Neural progenitor cell (in vitro differentiated cells): ENCODE measurements at places on chromosomes 4 and X.

DNA sequence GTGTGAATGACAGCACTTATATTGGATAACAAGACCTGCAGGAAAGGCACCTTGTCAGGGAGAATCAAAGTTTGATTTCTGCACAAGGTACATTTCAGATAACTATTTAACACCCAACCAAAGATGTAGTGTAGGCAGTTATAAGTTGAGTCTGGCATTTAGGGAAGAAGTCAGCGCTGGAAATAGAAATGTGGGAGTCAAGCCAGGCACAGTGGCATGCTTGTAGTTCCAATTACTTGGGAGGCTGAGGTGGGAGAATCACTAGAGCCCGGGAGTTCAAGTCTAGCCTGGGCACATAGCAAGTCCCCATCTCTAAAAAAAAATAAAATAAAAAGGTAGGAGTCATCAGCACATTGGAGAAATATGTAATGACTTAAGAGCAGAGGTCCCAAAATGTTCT, 295.1 kb downstream of the ZNF674 start:
- DNase-seq: no peak

DNA sequence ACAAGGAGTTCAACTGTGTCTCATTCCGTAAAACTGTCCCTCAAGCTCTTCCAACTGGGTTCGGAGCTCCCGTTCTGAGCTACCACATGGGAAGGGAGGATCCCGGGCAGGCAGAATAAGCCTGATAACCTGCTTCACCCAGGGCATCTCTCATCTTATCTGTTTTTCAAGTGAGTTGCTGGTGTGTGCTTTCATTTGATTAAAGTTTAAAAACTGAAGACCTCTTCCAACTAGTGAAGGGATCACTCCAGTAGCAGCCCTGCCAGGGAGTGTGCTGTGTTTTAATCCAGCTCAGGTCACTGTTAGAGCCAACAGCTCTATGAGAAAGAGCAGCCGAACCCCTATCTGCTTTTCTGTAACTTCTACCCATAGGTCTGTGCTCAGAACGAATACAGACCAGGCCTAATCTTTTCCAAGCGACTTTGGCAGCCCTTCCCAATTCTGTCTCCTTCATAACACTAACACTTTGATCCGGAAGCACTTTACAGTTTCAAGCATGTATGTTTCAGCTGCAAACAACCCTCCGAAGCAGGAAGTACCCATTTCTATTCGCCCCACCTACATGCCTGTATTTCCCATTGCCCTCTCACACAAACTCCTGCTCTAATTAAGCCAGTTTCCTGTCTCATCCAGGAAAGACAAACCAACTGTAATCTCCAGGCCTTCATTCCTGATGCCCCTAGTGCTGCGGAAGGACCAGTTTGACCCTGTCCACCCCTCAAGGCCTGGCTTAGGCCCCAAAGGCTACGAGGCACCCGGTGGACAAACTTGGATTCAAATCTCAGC, 60.9 kb downstream of the IRF2 start:
- no peak for DNase-seq

DNA sequence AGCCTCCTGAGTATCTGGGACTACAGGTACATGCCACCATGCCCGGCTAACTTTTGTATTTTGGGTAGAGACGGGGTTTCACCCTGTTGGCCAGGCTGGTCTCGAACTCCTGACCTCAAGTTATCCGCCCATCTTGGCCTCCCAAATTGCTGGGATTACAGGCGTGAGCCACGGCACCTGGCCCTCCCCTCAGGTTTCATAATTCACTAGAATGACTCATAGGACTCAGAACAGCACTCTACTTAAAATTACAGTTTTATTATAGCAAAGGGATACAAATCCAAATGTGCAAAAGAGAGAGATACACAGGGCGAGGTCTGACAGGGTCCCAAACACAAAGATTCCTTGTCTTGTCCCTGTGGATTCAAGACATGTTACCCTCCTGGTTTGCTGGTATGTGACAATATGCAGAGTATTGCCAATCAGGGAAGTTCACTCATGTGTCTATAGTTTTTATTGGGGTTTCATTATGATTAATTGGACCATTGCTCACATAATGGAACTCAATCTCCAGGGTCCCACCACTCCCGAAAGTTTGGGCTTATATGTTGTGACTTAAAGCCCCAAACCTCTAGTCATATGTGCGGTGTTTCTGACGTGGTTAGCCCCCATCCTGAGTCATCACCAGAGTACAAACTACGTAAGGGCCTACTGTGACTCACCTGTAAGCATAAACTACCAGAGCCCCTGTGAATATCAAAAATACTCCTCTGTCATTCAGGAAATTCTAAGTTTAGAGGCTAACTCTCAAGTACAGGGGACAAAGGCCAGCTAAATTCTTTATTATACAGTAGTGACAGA, 5.2 kb downstream of the YIPF6 start:
- no peak for DNase-seq

DNA sequence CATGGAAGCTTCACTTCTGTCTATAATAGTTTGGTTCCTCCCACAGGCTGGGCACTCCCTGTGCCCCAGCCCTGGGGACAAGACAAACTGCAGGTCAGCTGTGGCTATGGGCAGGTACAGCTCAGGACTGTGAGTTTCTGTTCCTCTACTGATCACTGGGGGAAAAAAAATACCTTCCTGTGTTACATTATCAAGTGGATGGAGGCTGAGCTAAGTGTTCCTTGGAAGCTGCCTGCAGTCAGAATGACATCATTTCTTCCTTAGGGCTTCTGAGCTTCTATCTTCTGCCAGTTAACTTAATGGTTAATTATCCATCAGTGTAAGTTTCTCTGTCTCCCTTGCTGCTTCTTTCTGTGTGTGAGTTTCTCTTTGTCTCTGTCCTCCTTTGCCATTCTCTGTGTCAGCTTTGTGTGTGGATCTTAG, 4.6 kb downstream of the RAB33A start:
- DNase-seq: no peak

DNA sequence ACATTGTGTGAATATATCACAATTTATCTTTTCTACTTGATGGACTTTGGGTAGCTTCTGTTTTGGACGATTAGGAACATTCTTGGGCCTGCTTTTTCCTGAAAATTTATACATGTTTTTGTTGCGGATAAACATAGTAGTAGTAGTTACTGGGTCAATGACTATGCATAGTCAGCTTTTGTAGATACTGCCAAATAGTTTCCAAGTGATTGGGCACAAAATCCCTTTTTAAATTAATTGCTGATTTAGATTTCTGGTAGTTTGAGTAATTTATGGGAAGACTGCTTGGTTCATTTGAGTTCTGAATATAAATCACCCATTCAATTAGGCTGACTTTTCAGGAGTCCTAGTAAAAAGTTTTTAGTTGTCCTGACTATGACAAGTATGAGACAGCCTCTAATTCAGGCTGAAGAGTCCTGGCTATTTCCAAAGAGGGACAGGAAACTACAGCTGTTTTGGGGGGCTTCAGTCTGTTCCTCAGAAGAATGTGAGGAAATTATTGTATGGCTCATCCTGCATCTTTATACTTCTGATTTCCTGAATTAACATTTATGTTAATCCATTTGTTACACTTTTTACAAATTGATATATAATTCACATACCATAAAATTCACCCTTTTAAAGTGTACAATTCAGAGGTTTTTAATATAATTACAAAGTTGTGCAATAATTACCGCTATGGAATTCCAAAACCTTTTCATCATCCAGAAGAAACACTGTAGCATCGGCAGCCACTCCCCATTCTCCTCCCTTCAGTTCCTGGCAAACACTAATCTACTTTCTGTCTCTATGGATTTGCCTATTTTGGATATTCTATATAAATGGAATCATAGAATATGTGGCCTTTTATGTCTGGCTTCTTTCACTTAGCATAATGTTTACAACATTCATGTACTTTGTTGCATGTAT, 14.2 kb downstream of the LRP2BP start:
- DNase-seq: no peak
